GF-D8 (cell line): ENCODE measurements at places on chromosomes 5 and 9.

DNA sequence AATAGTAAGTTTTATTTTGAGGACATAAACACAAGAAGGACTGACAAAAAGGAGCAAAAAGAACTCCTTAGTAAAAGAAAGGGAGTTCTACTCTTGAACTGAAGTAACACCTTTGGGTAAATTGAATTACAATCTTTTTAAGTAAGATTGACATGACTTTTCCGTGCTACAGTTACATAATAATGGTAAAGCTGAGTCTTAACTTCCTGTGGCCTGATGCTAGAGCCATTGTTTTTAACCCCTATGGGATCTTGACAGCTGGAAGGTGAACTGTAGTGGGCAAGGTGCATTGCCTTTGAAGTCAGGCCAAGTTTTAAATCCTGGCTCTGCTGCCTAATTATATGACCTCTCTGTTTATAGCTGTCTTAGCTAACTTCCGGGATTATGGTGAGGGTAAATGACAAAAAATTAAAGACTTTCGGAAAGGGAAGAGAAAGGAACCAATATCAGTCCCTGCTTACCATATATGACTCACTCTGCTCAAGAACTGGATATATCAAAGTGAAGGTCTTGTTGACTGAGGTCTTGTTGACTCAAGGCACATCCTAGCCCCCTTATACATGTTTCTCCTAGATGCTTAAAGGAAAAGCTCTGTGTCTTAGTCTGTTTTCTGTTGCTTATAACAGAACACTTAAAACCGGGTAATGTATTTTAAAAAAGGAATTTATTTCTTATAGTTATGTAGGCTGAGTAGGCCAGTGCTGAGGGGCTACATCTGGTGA, 6.8 kb downstream of the HSD17B4 start:
- DNase-seq = no peak

DNA sequence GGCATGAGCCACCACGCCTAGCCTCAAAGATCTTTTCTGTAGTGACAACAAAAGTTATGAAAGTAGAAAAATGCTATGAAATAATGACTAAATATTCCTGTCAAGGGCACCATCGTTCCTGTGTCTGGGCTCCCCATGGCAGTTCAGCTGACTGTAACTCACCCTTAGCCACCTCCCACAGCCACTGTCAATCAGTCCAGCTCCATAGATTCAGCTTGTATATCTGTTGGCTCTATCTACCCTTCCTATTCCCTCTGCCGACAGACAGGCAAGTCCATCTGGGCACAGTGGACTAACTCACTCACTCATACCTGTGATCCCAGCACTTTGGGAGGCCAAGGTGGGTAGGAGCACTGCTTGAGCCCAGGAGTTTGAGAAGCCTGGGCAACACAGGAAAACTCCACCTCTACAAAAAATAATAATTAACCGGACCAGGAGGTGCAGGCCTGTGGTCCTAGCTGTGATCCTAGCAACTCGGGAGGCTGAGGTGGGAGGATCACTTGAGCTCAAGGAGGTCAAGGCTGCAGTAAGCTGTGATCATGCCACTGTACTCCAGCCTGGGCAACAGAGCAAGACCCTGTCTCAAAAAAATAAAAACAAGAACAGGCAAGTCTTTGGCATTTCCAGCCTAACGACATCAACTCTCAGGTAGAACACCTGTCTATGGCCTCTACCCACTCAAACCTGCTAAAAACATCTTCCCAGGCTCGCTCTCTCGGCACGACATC, 6.2 kb downstream of the CAMSAP1 start:
- DNase-seq = no peak

DNA sequence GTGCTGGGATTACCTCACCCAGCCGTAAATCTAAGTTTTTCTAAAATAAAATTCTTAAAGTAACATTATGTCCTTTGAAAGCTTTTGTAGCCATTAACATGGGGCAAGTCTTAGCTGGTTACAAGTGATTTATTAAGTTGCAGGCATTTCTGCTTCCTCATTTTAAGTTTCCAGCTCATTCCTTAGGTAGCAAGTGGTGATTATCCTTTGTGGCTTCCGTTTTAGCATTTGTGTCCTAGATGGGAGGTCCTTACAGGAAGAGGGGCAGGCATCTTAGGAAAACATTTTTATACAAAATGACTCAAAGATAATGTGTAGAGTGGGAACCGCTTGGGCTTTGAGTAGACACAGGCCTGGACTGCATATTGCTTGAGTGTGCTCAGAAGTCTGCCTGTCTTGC, 35.0 kb upstream of the ROPN1L start:
- DNase-seq = no peak

- no peak for DNase-seq
These were observed 267.5 kb upstream of the GRIA1 start for GRCh38 chr5:153222936-153223335.

DNA sequence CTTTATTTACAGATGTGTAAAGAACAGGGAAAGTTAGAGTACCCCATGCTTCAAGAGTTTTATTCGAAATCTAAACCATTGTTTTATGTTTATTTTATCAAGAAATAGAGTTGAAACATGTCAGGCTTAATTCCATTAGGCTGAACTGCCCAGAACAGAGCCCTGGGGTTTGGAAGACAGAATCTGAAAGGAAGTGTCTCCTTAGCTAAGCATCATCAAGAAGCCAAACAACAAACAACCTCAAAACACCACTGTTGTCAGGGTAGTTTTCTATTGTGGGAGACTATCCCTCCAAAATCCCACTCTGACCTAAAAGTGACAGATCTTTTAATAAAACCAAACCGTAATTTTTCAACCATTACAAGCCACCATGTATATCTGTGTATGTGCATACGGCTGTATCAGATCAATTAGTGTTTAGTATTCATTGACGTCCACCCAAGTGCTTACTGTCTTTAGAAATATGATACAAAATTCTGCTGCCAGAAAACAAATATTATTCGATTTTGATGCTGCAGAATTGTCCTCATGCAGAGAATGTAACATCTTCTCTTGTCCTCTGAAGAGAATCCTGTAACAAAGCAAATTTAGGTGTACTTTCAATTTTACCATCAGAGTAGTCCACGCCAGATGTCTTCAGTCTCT, 271.9 kb upstream of the TMEM161B start:
- DNase-seq = no peak

- DNase-seq = no peak
These were observed 58.2 kb downstream of the GADD45G start for GRCh38 chr9:89662718-89663613.
